ENCODE measurements at places on chromosomes 6 and 20. TPM values are rescaled to one million over a fixed set of nuclear protein-coding genes. Genes with fewer than 3 reads are reported as not detected.
A peak's percentile ranks its signal among the peaks of the same experiment; 100 is the strongest.

RUNX2 gene
- total RNA-seq, result not detected

DOK5 gene
- 20.3 TPM for total RNA-seq

DNA sequence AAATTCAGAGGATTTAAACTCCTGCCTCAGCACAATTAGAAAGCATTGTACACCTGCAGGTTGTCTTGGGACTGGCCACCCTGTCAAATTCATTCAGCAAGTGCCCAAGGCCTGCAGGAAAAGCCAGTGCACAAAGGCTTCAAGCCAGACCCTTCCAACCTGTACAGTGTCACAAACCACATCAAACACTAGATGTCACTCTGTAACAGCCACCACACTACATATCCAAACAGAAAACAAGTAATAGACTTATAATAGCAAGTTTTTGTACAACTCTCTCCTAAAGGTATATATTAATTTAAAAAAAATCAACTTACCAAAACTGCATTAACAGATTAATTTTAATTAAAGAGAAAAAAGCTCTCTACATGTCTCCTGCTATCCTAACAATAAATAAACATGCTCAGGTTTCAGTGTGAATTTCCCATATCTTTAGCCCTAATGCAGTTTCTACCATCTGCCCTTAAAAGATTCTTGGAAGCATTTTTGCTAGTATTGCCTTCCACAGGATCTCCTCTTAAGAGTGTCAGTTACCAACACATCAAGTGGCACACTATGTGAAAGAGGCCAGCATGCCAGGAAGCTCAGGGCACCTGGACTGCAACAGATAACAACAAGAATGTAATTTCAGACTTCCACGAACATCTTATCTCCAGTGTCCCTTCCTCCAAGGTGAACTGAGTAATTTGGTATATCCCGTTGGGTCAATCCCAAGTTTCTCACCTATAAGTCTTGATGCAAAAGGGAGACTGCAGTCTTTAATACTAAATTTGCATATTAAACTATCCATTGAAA lies 47.5 kb downstream of the RALGAPA2 start:
- peak; percentile 33 for DNase-seq

- DNase-seq, result no peak
Measured at GRCh38 chr20:19015351-19016139, 196.9 kb upstream of the SLC24A3 start.

DNA sequence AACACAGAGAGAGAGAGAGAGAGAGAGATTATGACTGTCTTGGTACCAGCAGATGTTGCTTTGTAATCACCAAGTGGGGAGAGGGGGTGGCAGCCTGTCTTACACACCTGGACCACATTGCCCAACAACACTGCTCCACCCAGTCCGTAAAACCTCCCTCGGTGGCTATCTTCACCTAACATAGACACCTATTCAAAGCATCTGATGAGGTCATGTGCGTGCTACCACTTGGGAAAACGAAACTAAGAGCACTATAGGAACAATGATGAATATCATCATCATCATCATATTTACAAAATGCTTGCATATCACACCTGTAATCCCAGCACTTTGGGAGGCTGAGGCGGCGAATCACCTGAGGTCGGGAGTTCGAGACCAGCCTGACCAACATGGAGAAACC lies 24.1 kb upstream of the SALL4 start:
- no peak for DNase-seq

DNA sequence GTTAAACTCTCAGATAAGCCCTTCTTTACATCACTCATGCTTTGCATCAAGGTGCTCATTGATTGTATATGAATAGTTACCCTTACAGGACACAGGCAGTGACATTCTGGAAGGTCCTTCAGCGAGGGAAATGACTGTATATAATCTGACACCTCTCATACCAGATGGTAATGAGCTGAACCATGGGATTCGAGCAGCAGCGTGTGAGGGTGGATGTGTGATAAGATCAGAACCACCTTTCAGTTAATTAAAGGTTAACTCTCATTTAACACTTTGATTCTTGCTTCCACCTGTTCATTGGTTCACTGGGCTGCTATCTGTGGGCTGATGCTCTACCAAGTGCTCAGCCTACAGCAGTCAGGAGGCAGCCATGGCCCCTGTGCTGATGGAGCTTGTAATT lies 24.2 kb downstream of the NEDD9 start:
- no peak for DNase-seq

DNA sequence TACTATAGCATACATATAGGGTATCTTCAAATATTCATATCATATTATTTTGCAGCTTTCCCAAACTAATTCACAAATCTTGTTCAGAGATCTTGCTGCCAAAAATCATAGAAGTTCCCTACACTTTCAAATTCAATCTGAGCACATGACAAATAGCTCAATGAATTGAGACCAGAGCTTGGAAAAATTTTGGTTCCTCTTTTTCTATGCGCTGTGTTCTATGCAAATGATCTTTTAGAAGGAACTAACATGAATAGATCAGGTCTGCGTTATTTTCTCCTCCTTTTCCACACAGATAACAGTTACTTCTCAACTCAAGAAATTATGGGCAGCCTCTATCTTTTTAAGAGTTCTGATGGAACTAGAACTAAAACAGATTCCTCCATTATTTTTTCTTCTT lies 316.3 kb downstream of the ARHGAP18 start:
- DNase-seq, result no peak

Data from pulmonary artery endothelial cell (primary cell).